ENCODE measurements at places on chromosomes 16 and 17.
A peak's percentile ranks its signal among the peaks of the same experiment; 100 is the strongest.

- no peak for DNase-seq
Observed at GRCh38 chr16:47523342-47524006, 62.3 kb downstream of the PHKB start.

DNA sequence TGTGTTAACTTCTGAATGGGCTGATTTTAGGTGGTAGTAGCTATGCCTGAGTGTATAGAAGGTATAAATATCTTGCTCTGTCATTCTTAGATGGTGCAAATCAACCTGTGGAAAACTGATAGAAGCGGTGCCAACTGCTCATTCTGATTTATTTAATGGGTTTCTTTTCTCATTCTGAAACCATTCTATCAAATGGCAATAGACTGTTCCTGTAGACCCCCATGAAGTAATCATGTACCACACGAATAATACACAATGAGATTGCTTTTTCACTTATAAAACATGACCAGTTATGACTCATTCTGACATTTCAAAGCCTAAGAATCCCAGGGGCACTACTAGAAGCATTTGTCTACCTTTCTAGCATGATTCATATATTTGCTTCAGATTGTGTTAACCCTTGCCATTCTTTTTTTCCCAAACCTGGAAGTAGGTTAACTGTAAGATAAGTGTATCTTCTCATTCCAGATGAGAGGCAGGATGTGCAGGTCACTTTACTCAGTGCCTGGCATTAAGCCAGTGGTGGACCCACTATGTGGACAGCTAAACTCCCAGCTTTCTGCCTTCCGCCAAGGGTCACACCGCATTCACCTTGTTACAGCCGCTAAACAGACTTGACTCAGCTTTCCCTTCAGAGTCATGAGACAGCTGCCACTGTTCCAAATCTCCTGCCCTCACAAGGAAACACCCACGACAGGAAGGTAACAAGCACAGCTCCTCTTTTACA is 16.4 kb upstream of the SLC16A11 start:
- DNase-seq = no peak

GRCh38 chr17:72030067-72030899 is 90.5 kb upstream of the SOX9 start:
- peak; percentile 46 for DNase-seq

- DNase-seq = no peak
Observed at GRCh38 chr17:46741122-46741730, 77.3 kb downstream of the WNT3 start.

- DNase-seq = no peak
Observed at GRCh38 chr16:22862046-22862445, 48.1 kb downstream of the HS3ST2 start.

- no peak for DNase-seq
Observed at GRCh38 chr17:4453812-4454591, 20.3 kb downstream of the SPNS3 start.

- no peak for DNase-seq
Observed at GRCh38 chr17:16515933-16516332, 23.9 kb upstream of the LRRC75A start.

- DNase-seq = peak; percentile 74
Observed at GRCh38 chr17:38579934-38580333, 25.8 kb downstream of the SRCIN1 start.

GRCh38 chr16:4053301-4053845 is 62.9 kb downstream of the ADCY9 start:
- DNase-seq = no peak

GRCh38 chr16:30666681-30667080 is 8.4 kb downstream of the FBRS start:
- no peak for DNase-seq

DNA sequence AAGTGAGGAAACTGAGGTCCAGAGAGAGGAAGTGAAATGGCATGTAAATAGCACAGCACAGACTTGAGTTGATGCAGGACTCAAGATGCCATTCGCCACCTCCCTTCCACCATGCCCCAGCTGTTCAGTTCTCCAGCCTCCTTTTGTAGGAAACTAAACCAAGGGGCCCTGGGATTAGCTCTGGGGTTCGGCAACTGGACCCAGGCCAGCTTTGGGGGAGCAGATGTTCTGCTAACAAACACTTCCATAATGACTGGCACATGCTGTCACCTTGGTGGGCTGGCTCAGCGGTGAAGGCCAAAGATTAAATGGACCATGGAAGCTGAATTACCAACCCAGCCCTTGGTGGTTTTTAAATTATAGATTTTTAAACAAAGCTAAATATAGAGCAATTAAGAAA is 77.0 kb downstream of the IRX6 start:
- no peak for DNase-seq

DNA sequence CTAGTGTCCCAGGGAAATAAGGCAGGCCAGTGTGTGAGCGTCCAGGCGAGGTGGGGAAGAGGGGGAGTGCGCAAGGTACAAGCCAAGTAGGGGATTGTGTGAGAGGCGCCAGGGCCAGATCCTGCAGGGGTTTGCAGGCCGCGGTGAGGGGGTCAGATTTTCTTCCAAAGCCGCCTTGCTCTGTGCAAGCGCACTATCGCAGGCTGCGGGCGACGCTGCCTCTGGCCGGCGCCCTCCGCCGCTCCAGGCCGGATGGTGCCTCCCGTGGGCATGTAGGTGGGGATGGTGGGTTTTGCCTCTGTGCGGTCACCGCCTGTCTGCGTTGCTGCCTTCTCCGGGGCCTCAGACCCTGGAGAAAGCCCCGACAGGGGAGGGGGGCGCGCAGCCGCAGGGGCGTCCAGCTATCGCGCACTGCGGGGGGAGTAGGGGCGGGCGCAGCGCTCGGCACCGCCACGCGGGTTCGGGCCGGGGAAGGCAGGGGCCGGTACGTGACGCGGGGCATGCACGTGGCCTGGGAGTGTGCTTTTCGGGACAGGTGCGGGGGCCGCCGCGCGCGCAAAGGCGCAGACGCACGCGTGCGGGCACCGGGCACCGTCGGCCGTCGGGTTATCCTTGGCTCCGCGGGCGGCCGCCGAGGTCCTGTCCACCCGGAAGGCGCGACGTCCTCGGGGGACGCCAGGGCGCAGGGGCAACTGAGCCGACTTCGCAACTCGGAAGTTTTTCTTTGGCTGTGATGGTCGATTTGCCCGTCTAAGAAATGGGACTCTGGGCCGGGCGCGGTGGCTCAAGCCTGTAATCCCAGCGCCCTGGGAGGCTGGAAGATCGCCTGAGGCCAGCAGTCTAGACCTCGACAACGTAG is 1.1 kb upstream of the HAPSTR1 start:
- peak; percentile 68 for DNase-seq

GRCh38 chr17:79956853-79957252 is 78.8 kb downstream of the TBC1D16 start:
- DNase-seq = no peak

DNA sequence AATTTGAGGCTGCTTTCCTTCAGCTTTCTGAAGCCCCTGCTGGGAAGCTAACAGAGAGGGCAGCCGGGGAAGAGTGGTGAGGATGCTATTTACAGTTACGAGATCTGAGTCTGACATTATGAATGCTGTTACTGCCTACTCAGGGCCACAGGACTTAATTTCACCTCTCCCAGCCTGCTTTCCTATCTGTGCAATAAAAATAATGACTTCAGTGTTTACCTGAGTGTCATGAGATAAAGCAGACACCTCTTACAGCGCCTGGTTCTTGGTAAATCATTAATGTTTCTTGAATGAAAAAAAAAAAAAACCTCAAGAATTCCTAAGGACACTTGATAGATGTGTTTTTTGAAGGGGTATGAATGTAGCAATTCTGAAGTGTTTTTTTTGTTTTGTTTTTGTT is 24.2 kb upstream of the CPHXL start:
- DNase-seq = no peak

- no peak for DNase-seq
Observed at GRCh38 chr16:85945424-85945751, 46.4 kb downstream of the IRF8 start.

GRCh38 chr16:8861563-8862308 is 7.1 kb downstream of the CARHSP1 start:
- no peak for DNase-seq

DNA sequence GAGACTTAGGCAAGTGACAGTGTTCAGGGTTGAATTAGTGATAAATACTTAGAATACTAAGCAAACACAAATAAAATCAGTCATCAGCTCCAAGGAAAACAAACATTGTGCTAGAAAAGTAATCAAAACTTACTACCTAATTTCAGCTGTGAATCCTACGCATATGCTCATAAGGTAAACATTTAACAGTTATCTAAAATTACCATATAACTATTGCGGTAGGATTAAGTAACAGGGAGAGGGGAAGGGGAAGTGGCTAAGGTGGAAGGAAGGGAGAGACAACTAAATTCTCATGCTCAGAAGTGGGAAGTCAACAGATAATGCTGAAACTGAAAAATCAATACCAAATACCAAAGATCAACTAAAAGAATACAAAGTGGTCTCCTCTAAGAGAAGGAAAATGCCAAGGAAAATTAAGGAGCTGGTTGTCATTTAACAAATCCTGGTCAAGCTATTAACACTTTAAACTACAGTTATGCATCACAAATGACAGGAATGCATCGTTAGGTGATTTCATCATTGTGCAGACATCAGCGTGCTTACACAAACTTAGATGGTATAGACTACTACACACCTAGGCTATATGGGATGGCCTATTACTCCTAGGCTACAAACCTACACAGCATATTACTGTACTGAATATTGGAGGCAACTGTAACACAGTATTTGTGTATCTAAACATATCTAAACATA is 20.0 kb downstream of the USP32 start:
- DNase-seq = no peak
